OCI-LY7 (cell line): ENCODE measurements at places on chromosomes 7 and 10. TPM values are rescaled to one million over a fixed set of nuclear protein-coding genes. Genes with fewer than 3 reads are reported as not detected.

GRCh38 chr10:122733443-122733842 is 33.8 kb upstream of the C10orf120 start:
- DNase-seq: no peak

Gene FAM20C
- not detected in 2 replicates for total RNA-seq

DNA sequence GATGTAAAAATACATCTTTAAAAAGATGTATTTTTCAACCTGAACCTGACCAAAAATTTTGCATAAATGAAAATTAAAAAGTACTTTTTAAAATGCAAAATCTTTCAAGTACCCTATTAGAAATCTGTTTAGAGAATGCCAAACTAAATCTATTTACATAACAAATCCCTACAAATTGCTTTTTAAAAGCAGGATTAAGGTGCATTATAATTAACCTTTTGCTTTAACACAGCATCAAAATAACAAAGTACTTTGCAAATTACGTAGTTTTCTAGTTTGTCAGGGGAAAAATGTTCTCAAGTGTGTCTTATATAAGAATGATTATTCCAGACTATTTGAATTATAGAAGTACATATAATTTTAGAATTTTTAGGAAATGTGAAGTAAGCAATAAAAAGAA is 160.8 kb downstream of the VPS50 start:
- no peak for DNase-seq

GRCh38 chr10:50541921-50542320 is 81.8 kb downstream of the SGMS1 start:
- no peak for DNase-seq

DNA sequence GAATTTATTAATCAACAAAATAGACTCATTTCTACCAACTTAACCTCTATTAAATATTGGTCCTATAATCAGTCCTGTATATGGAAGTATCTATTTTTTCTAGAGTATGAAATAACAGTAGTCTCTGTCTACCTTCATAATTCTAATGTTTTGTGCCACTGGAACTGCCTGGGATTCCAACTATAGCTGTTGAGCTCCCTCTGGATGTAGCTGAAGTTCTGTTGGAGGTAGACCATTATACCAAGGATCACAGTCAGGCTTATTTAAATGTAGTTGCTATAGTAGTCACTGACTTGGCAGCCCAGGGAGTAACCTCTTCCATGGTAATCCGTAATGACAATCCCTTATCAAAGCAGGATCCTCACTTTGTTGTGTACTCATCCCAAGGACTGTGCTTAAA is 48.5 kb upstream of the PHYHIPL start:
- no peak for DNase-seq

DNA sequence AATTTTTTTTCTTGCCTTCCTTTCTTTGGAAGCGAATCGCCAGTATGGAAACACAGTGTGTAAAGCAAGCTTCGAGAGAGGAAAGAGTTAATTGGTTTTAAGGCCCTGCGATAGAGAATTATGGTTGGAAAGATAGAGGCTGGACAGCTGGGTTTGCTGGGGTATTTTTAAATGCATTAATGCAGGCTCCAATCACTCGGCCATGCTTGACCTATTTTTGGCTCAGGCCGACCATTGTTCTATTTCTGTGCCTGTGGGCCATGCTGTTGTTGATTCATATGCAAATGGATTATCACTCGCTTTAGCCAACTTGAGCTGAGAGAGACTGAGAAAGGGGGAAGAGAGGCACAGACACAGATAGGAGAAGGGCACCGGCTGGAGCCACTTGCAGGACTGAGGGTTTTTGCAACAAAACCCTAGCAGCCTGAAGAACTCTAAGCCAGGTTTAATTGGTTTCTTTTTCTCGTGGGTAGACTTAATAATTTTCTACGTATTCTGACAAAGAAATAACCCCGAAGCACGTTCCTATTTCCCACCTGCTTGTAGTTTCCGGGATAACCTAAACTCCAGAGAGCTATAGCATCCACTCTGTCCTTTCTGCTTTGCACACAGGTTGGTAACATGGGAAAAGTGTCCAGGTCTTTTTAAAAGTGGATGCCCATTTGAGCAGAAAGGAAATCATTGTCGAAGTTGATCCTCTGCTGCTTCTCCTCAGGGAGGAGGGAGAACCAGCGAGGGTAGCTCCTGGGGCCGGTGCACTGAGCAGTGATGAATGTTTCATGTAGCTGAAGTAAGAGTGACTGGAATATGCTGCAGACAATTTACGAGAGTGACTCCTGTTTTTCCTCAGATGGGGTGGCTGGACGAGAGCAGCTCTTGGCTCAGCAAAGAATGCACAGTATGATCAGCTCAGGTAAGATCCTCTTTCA is at the start of gene HDAC9:
HDAC9 (plus strand) TSS at position 338 of the 929 bp plus-strand sequence; CDS start at position 892, 554 bp downstream.
- peak; percentile 92 for DNase-seq

DNA sequence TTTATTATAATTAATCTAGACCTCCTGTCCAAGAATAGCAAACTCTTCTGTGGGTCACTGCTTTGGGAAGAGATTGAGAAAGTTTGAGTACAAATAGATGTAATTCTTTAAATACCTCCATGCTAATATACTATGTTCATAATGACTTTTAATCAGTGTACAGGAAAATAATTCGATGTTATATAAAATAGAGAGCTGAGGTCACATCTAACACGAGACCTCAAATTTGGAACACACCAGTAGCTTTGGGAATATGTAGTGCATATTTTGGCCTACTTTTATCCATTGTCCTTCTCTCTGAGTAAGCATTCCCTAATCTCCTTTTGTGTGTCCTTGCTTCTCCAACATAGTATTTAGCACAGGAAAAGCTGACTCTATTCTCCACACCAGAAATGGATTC is 27.3 kb upstream of the CABCOCO1 start:
- no peak for DNase-seq

Gene DOCK1
- not detected in 2 replicates for total RNA-seq

Gene MOGAT3
- not detected in 2 replicates for total RNA-seq
